Stimulated activated CD4-positive, alpha-beta T cell treated with anti-CD3 and anti-CD28 coated beads, Interleukin-15, amount 100 ng/mL, for 1 hour (primary cell): ENCODE measurements at places on chromosomes 4 and X.

- DNase-seq = no peak
Measured at GRCh38 chrX:350148-350533, 31.5 kb upstream of the GTPBP6 start.

DNA sequence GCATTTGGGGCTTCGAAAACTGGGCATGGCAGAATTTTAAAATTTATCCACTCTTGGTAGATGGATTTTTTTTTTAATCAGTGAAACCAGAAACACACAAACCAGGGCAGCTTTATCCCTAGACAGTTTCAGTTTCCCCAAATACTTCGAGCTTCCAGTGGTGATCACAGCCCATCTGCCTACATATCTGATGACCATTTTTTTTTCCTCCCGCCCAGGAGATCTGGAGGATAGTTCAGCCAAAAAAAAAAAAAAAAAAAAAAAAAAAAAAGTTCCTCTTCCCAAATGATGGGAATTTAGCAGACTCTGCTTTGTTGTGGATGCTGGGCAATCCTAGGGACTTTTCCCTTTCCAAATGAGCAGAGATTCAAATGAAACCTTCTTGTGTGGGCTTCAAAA lies 1.0 kb upstream of the TBC1D9 start:
- no peak for DNase-seq

GRCh38 chr4:16516796-16517439 lies 290.6 kb upstream of the TAPT1 start:
- DNase-seq = no peak

- no peak for DNase-seq
Measured at GRCh38 chr4:99028187-99028586, 32.7 kb downstream of the METAP1 start.

- DNase-seq = no peak
Measured at GRCh38 chrX:151754047-151754429, 19.5 kb downstream of the CNGA2 start.

GRCh38 chrX:35819241-35819640 lies 21.1 kb downstream of the MAGEB16 start:
- no peak for DNase-seq
